ENCODE measurements at places on chromosomes 5 and 9. TPM values are rescaled to one million over a fixed set of nuclear protein-coding genes. Genes with fewer than 3 reads are reported as not detected.

DNA sequence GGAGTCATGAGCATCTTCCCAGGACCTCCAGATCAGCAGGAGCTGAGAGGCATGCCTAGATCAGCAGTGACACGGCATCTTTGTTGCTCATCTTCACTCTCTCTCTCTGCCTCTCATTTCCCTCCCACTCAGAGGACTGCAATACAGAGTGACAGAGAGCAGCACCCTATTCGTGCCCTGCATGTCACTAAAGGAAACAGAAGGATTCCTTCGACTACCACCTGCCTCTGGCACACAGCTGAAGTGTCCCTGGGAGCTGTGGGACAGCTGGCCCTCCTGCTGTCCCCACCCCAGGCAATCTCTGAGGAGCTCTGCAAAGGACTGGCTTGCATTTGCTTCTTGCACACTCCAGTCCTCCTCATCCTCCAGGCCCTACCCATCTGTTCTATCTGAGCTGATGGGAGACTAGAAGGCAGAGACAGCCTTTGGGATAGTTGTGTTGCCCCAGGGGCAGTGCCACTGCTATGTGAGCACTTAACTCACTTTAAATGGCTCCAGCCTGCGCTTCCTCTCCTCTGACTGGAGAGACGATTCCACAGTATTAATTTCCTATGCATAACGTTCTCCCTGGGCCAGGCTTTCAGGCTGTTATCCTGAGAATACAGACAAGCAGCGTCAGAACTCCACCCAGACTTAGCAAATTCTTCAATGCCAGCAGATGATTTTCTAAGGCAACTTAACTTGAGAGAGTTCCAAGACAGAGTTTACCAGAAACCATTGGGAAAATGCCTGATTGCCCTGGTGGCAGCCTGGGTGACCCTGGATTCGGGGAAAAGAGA lies 167.6 kb upstream of the MAP1B start:
- no peak for DNase-seq

DNA sequence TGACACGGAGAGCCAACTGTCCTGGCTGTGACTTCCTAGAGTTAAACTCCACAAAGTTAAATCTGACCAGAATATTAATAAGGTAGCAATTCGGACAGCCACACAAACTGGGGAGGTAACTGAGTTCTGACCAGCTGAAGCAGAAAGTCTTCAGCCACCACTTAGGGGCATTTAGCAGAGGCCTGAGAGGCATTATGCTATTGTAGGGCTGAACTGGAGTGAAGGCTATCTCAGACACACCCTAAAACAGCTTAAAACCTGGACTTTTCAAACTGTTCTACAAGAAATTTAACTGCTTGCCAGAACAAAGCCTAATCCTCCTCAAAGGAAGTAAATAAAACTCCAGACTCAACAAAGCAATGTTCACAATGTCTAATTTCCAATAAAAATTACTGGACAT lies 32.4 kb downstream of the RANBP6 start:
- DNase-seq, result no peak

GRCh38 chr9:106072421-106072820 lies 378.1 kb downstream of the TMEM38B start:
- no peak for DNase-seq

Gene SH3RF2
- total RNA-seq, result 9.8 TPM

Gene SLIT3
- total RNA-seq, result 42.4 TPM

Gene DRD1
- 0.10 TPM for total RNA-seq

Data from skin of body (tissue), 3 donors.